ENCODE measurements at places on chromosomes 11 and 22.

DNA sequence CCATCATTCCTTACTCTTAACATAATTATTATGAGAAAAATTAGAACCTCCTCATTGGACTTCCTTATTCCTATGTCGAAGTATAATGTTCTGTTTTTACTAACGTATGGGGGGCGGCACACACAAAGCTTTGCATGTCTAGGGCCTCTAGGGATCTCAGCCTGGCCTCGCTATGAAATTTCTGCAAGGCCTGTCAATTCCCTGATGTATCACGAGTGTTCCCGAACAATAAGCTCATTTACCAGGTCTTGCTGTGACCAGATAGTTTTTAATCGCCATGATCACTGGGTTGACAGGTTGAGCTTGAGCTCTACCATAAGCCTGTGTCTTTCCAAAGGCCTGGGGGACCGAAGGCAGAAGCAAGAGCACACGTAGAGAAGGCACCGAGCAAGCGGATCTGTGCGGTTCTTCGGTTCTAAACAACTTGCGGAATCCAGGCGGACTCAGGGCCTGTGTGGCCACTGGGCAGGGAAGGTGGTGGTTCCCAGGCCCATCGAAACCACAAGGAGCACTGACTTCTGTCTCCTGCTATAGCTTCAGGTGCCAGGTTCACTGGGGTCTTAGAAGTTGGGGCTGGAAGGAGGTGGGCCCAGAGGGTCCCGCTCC, 10.4 kb upstream of the FXYD2 start:
- no peak for DNase-seq

GRCh38 chr22:33341611-33342010, 283.4 kb upstream of the SYN3 start:
- no peak for DNase-seq

- DNase-seq: no peak
Measured at GRCh38 chr22:23847991-23848864, 9.4 kb upstream of the DERL3 start.

DNA sequence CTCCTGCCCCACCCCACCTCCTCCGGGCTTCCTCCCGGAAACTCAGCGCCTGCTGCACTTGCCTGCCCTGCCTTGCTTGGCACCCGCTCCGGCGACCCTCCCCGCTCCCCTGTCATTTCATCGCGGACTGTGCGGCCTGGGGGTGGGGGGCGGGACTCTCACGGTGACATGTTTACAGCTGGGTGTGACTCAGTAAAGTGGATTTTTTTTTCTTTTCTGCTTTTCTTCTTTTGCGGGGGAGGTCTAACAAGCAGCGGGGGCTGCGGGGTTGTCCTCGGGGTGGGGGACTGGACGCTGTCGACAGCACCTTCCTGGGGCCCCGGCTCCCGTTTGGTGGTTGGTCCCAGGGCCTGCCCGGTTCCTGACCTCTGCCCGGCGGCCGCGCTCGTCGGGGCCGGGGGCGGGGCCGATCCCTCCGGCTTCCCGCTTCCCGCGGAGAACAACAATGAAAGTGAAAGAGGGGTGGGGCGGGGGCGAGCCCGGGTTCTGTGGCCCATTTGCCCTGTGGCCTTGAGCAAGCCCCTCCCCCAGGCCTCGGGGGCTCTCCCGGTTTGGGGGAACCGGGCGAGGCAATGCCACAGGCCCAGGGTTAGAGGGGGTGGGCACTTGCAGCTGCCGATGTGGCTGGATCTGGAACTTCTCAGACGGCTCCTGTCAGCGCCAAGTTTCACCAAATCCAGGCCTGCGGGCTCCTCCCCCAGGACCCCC, 975 bp upstream of the MDK start:
- peak; percentile 86 for DNase-seq

DNA sequence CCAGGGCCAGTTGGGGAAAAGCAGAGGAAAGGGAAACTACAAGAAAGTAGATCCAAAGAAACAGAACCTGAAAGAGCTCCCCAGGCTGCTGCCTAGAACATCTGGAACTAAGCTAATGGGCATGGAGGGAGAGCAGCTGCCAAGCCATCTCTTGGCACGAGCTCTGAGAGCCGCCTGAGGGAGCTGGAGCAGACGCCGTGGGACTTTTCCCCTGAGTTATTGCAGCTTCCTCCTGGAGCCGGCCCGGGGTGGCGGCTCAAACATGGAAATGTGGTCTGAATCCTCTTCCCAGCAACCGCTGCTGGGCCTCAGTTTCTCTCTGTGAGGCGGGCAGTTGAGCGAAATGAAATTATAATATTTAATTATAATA, 41.8 kb downstream of the LIF start:
- no peak for DNase-seq

DNA sequence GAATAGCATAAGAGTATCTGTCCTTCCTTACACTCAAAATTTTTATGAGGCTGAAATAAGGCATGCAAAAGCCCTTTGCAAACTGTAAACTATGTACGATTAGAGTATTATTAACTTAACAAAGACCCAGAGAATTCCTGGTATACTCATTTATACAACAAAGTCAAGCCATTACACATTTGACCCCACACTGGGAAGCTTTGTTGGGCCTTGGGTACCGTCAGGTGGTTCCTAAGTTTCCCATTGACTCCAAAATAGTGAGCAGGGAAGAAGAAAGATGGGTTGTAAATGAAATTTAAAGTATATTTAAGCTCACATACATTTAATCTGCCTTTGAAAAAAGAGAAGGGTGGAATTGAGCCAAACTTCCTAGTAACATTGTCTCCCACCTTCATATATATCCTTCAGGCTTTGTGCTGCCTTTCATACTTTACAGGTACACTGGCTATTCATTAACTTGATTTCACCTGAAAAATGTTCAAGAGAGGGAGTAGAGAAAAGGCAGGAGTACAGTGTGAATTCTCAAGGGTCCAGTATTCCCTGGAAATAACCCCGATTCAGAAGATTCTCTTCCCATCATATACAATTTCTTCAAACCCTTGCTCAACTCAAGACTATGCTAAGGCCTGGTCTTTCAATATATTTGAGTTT, 68.6 kb downstream of the SOX6 start:
- DNase-seq: no peak

DNA sequence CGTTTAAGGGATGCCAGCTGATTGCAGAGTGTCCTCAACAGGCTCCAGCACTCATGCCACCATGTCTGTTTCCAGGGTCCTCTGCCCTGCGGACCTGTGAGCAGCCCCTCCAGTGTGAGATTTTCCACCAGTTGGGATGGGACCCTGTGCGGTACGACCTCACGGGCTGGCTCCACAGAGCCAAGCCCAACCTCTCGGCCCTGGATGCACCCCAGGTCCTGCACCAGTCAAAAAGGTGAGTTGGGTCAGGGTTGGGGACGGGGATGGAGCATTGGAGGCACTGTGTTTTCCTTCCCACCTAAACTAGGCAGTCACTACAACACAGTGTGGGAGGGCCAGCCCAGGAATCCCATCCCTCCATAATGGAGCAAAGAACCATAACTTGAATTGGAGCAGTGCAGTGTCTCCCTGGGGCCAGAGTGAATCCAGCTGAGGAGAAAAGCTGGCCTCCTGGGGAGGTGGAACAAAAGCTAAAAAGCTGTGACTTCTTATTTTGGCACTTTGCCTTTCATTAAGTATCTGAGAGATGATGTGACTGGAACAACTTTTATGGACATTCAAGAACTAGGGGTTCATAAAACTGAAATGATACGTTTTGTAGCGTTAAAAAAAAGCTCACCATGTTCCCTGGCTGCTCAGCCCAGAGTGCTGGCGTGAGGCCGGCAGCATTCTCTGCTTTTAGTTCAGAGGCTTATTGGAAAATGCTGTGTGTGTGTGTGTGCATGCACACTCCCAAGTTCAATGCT, 101.8 kb downstream of the MYO18B start:
- DNase-seq: no peak

- DNase-seq: no peak
Measured at GRCh38 chr11:112132737-112133136, 31.2 kb downstream of the IL18 start.

GRCh38 chr11:76799066-76799804, 16.1 kb downstream of the TSKU start:
- peak; percentile 94 for DNase-seq

GRCh38 chr11:85347291-85347690, 279.9 kb downstream of the DLG2 start:
- DNase-seq: no peak

- no peak for DNase-seq
Measured at GRCh38 chr11:13256216-13256615, 21.4 kb upstream of the BMAL1 start.

- no peak for DNase-seq
Measured at GRCh38 chr11:114282488-114282887, 13.7 kb upstream of the NNMT start.

- no peak for DNase-seq
Measured at GRCh38 chr22:20466659-20467379, 28.8 kb downstream of the KLHL22 start.

DNA sequence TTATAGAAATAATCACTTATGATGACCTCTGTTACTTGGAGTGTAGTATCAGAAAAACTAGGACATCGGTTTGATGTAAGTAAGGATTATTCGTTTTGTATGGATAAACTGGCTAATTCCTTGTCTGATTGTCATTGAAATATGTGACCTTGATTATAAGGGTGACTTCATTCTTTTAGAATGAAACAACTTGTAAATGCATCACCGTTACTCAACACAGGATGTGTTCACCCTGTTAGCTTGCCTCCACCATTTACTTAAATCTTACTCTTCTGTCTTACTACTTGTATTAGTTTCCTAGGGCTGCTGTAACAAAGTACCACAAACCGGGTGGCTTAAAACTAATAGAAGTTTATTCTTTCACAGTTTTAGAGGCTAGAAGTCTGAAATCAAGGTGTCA, 7.9 kb downstream of the SFI1 start:
- DNase-seq: no peak

- DNase-seq: no peak
Measured at GRCh38 chr22:35544827-35545226, 4.2 kb downstream of the RASD2 start.

DNA sequence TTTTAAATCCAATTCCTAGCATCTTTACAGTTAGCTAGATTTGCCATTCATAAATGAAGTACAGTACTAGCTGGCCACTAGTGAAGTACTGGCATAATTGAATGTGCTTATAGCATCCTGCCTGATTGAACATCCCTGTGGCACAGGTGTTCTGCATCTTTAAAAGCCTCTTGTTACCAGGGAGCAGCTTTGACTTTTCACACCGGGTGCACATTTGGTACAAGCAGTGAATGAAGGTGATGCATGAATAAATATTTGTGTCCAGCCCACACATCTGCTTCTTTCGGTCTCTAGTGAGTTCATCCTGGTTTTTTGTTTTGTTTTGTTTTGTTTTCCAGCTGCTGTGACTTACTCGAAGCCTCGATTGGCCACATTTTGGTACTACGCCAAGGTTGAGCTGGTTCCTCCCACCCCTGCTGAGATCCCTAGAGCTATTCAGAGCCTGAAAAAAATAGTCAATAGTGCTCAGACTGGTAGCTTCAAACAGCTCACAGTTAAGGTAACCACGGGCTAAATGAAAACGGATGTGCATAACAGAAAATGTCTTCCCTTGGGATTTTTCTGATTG, 5.3 kb downstream of the ATP5MG start:
- DNase-seq: no peak

DNA sequence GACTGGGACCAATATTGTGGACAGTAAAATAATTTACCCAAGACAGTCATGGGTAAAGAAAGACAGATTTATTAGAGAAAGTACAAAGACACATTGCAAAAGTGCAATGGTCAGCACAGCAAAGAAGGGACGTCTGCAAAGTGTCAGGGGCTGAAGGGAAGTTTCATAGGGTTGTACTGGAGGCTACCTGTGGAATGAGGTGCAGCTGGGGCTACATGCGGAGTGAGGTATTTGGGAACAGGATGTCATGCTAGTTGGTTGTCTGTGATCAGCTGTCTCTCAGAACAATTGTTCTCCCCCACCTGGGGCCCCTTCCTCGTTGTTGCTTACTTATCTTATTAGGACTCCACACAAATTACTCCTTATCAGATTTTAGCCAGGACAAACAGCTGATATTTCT, 11.4 kb upstream of the APOL3 start:
- DNase-seq: no peak

GRCh38 chr22:28907311-28908008, 24.1 kb downstream of the ZNRF3 start:
- DNase-seq: no peak

GRCh38 chr22:23692598-23693291, 1.9 kb downstream of the RGL4 start:
- DNase-seq: no peak

DNA sequence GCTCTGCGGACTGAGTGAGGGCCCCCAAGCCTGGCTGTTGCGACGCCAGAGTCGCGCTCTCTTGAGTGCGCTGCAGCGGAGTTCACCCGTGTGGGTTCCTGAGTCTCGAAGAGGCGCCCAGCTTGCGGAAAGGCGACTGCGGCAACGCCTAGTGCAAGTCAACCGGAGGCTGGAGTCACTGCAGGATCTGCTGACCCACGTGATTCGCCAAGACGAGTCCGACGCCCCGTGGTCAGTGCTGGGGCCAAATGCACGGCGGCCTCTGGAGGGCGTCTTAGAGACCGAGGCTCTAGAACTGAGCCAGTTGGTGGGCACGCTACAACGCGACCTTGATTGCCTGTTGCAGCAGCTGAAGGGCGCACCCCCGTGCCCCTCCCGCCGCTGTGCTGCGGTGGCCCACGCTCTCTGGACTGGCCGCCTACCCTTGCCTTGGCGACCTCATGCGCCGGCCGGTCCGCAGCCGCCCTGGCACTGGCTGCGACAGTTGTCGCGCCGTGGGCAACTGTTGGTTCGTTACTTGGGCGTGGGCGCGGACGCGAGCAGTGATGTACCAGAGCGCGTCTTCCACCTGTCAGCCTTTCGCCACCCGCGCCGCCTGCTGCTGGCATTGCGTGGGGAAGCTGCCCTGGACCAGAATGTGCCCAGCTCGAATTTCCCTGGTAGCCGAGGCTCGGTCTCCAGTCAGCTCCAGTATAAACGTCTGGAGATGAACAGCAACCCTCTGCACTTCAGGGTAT, 32.6 kb downstream of the RRP8 start:
- no peak for DNase-seq

- DNase-seq: no peak
Measured at GRCh38 chr11:69199583-69200315, 44.0 kb downstream of the SMIM38 start.

DNA sequence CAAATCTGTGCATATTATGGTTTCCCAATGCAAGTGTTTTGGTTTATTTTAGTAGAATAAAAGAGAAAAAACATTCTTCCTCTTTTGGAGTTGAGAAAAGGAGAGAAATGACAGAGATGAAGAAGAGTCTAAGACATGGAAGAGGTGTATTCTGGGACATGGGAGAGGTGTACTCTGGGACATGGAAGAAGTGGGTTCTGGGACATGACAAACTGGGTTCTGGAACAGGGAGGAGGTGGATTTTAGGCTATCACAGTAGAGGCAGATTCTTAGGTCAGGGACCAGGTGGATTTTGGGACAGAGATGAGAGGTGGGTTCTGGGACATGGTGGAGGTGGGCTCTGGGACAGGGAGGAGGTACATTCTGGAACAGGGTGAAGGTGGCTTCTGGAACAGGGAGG, 2.1 kb upstream of the ASPHD2 start:
- no peak for DNase-seq

DNA sequence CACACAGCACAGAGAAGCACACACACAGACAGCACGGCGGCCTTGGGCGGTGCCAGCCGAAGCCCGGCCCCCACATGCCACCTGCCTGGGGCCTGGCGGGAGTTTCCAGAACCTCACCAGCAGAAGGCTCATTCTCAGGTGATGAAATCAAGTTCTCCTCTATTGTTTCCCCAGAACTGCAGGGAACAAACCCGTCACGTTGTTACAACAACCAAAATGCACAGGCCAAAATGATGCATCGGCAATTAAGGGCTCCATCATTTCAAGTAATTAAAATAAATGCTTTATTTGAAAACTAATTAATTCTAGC, 30.8 kb downstream of the GNB1L start:
- no peak for DNase-seq
